ENCODE measurements at places on chromosomes 4 and X. TPM values are rescaled to one million over a fixed set of nuclear protein-coding genes. Genes with fewer than 3 reads are reported as not detected.

Gene ATRX
- 55.4 TPM for total RNA-seq

Gene GRXCR1
- total RNA-seq: not detected

Gene HS3ST1
- not detected for total RNA-seq

Gene GYPB
- not detected for total RNA-seq

Gene HERC5
- total RNA-seq: 0.29 TPM

Gene STOX2
- 0.15 TPM for total RNA-seq

Gene GRPR
- not detected for total RNA-seq

DNA sequence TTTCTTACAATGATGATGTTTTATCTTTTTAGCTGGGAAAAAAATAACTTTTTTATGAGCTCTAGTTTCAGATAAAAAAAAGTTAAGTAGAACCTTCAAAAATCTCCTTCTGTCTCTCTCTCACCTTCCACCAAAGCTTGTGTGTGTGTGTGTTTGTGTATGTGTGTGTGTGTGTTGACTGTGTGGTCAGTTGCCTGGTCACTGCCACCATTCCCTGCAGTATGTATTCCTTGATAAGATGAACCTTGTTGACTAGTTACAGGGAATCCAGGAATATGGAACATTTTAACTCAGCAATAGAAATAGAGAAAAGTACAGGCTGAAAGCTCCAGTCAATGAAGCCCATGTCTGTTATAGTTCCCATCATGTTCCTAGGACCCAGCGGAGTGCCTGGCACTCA lies 143.5 kb downstream of the CORIN start:
- DNase-seq: no peak
- H3K27me3 ChIP-seq: no peaks in the 10 kb centered on the region
- H3K36me3 ChIP-seq: no peaks in the 10 kb centered on the region
- peaks cover 11% of the 10 kb centered on the region for H3K4me1 ChIP-seq

DNA sequence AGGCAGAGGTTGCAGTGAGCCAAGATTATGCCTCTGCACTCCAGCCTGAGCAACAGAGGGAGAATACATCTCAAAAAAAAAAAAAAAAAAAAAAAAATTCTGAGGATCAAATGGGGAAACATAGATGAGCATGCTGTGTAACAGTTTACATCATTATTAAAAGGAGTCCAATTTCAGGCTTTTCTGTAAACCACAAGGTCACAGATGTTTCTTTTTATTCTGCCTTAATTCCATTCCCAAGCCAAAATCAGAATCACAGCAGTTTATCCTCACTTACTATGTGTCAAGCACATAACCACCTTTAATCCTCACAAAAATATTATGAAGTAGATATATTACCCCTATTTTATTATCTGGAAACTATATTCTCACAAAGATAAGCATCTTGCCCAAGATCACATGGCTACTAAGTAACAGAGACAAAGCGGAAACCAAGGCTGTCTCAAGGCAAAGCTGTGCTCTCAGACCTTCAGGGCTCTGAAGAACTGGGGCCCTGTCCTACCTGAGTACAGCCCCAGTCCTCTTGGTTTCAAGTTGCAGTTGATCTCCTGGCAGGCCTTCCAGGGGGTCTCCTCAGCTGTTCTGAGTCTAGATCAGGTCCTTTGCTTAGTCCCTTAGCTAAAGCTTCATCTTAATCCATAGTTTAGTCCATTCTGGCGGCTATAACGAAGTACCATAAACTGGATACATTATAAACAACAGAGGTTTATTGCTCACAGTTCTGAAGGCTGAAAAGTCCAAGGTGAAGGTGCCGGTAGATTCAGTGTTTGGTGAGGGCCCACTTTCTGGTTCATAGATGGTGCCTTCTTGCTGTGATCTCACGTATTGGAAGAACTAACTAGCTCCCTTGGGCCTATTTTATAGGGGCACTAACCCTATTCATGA lies 141.3 kb downstream of the PALLD start:
- H3K27ac ChIP-seq: no peak overlapping the region
- no peak for DNase-seq
- no peaks in the 10 kb centered on the region for H3K27me3 ChIP-seq
- no peaks in the 10 kb centered on the region for H3K36me3 ChIP-seq
- H3K4me3 ChIP-seq: no peak overlapping the region

DNA sequence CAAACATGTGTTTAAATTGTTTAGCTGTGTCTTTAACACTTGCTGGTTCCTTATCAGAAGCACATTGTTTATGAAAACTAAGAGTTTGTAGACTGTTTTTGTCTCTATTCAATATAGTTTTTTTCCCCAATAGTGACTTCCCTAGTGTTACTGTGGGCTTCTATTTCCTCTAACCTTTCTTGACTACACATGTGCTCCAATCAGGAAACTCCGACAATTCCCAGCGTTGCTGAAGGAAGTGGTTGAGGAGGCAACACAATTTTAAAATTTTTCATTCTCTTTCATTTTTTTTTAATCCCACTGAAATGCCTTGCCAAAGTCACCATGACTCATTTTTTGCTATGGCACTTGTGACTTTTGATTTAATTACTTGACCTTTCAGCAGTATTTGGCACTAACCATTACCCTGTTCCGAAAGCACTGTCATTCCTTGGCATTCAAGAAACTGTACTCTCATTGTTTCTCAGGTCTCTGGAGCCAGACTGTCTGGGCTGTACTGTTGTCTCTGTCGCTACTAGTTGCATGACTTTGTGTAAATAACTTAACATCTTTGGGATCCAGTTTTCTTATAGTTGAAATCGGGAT lies 67.6 kb upstream of the FREM3 start:
- H3K27me3 ChIP-seq: no peaks in the 10 kb centered on the region
- H3K27ac ChIP-seq: no peak overlapping the region
- no peaks in the 10 kb centered on the region for H3K4me1 ChIP-seq
- DNase-seq: no peak
- no peak overlapping the region for H3K4me3 ChIP-seq

GRCh38 chr4:83174844-83175414 lies 60.4 kb upstream of the PLAC8 start:
- H3K27me3 ChIP-seq: no peaks in the 10 kb centered on the region
- no peak overlapping the region for H3K4me3 ChIP-seq
- no peak for DNase-seq
- H3K27ac ChIP-seq: no peak overlapping the region
- H3K36me3 ChIP-seq: no peaks in the 10 kb centered on the region
- H3K4me1 ChIP-seq: peaks cover 22% of the 10 kb centered on the region

- no peaks in the 10 kb centered on the region for H3K27me3 ChIP-seq
- no peak overlapping the region for H3K4me3 ChIP-seq
- H3K4me1 ChIP-seq: no peaks in the 10 kb centered on the region
- DNase-seq: no peak
- H3K27ac ChIP-seq: no peak overlapping the region
- H3K36me3 ChIP-seq: no peaks in the 10 kb centered on the region
Observed at GRCh38 chrX:9310616-9311015, 154.2 kb upstream of the TBL1X start.

GRCh38 chr4:72451349-72451748 lies 117.7 kb downstream of the ADAMTS3 start:
- H3K27ac ChIP-seq: no peak overlapping the region
- H3K27me3 ChIP-seq: no peaks in the 10 kb centered on the region
- no peak for DNase-seq
- H3K36me3 ChIP-seq: no peaks in the 10 kb centered on the region

GRCh38 chr4:27702730-27703431 lies 842.2 kb downstream of the STIM2 start:
- H3K4me1 ChIP-seq: no peaks in the 10 kb centered on the region
- H3K27me3 ChIP-seq: no peaks in the 10 kb centered on the region
- H3K4me3 ChIP-seq: no peak overlapping the region
- no peaks in the 10 kb centered on the region for H3K36me3 ChIP-seq
- no peak overlapping the region for H3K27ac ChIP-seq
- peak; percentile 6 for DNase-seq

DNA sequence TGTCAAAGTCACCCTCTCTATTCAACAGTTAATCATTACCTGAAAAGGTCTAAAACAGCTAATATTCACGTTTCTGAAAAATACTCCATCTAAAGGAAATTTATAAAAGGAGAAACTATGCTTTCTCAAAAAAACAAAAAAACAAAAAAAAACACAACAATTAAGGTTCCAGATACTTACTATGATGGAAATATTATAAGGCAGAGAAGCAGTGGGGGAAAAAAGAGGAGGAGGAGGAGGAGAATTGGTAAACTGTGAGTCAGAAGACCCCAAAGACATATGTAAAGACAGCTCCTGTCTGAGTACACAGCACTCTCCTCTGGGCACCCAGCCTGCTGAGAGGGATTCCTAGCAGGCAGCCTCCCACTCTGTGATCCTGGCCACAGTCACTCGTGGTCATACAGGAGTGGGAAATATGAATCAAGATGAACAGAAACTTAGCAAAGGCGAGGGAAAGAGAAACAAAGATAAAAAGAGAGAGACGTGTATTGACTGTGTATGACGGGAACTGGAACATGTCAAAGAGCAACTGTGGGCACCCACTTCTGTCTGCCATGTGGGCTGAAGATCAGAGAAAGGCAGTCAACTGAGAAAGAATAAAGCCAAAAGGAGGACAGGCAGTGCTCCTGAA lies 12.5 kb downstream of the KLHL15 start:
- H3K4me1 ChIP-seq: peaks cover 16% of the 10 kb centered on the region
- H3K36me3 ChIP-seq: 0 out of 3 replicates have a peak, but pooled peaks cover 3% of the 10 kb centered on the region
- no peaks in the 10 kb centered on the region for H3K27me3 ChIP-seq
- peak overlapping the region; percentile 33 for H3K27ac ChIP-seq

DNA sequence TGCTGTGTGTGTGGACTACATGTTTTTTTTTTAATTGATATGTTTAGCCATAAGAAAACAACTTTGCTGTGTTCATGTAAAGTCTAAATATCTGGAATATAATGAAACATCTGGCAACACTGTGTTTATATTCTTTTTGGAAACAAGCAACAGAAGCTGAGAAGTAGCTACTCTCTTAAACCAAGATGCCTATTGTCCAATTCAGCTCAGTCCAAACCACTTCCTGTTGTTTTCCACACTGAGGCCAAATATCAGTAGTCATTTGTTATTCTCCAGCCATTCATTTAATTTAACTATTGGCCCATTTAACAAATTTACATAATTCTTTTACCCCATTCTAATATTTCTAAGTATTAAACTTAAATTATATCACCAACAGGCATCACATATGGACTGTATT lies 903.0 kb upstream of the SLIT2 start:
- H3K4me3 ChIP-seq: no peak overlapping the region
- H3K27ac ChIP-seq: no peak overlapping the region
- H3K4me1 ChIP-seq: no peaks in the 10 kb centered on the region
- no peaks in the 10 kb centered on the region for H3K27me3 ChIP-seq
- H3K36me3 ChIP-seq: no peaks in the 10 kb centered on the region
- DNase-seq: no peak

DNA sequence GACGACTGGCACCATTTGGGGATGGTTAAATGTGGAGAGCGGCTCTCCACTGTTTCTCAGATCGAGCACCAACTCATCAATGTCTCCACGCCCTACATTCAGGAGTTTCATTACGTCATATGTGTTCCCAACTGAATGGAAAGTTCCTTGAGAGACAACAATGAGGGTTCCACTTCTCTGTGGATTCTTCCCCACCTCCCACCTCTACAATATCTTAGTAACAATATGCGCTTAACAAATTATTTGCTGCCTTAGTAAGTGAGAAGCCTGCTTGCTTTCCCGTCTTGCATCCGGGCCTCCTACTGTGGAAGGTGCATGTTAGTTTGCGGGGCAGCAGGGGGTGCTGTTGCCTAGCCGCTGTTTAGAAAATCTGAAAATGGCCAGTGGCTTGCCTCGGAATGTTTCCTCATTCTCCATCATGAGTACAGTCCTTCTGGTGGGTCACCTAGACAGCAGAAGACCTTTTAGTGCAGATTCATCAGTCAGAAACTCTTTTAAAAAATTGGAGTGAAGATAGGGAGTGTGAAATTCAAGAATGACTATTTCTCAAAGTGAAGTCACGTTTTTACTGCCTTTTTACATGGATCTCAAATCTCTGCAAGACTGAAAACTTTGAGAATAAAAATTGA lies 55.7 kb downstream of the PHOX2B start:
- no peaks in the 10 kb centered on the region for H3K4me1 ChIP-seq
- DNase-seq: peak; percentile 30
- H3K27ac ChIP-seq: no peak overlapping the region

GRCh38 chr4:54945838-54946237 lies 179.6 kb downstream of the KDR start:
- no peak overlapping the region for H3K27ac ChIP-seq
- H3K36me3 ChIP-seq: no peaks in the 10 kb centered on the region
- no peak overlapping the region for H3K4me3 ChIP-seq
- DNase-seq: no peak

DNA sequence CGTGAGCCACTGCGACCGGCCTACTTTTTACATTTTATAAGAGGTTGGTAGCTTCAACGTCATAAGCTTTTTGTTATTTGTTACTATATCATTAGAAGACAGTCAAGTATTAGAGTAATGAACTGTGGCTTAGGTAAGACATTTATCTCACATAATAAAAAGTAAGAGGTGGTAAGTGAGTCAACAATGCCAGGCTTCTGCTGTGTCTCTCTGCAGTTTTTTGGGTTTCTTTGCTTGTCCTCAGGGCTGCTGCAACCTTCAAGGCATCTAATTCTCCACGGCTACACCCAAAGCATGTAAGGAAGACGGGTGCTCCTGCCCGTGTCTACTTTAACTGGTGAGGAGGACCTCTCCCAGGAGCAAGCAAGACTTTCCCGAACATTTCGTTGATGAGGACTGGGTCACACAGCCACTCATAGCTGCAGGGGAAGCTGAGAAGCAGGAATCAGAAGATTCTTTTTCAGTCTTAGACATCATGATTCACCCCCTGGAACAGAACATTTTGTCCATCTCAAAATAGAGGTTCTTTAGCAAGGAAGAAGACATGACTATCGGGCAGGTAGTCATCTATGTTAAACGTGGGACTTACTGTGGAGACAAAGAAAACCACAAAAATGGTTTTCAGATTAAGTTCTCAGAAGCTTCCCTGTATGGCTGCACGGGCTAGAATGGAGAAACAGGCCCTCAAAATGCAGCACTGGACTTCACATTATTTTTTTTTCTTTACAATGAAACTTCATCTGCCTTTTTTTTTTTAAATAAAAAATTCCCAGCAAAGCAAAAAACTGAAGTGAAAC lies 13.0 kb upstream of the RHOH start:
- H3K4me1 ChIP-seq: peaks cover 2% of the 10 kb centered on the region
- no peak overlapping the region for H3K4me3 ChIP-seq
- no peak overlapping the region for H3K27ac ChIP-seq
- H3K27me3 ChIP-seq: no peaks in the 10 kb centered on the region
- H3K36me3 ChIP-seq: no peaks in the 10 kb centered on the region

DNA sequence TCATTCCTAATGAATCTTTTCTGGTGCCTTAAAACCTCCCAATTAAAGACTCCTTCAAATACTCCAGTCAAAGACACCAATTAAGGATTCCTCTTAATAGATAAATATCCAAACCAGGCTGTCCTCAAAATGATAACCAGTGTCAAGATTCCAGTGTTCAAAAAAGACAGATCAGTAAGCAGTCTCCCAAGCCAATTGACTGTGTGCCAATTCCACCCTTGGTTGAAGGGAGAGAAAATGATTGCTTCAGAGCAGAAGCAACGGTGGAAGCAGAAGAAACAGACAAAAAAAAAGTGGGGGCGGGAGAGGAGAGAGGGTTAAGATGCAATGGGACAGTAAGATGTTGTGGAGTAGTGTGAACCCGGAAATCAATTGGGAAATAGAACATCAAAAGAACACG lies 216.0 kb upstream of the FTHL17 start:
- H3K4me3 ChIP-seq: no peak overlapping the region
- no peaks in the 10 kb centered on the region for H3K4me1 ChIP-seq
- H3K27ac ChIP-seq: no peak overlapping the region
- no peak for DNase-seq
- H3K27me3 ChIP-seq: no peaks in the 10 kb centered on the region

GRCh38 chrX:111352424-111352823 lies 59.6 kb downstream of the DCX start:
- no peaks in the 10 kb centered on the region for H3K27me3 ChIP-seq
- H3K27ac ChIP-seq: no peak overlapping the region
- H3K36me3 ChIP-seq: no peaks in the 10 kb centered on the region
- H3K4me3 ChIP-seq: no peak overlapping the region
